OCI-LY7 (cell line): ENCODE measurements at places on chromosomes 3 and 15. TPM values are rescaled to one million over a fixed set of nuclear protein-coding genes. Genes with fewer than 3 reads are reported as not detected.

GRCh38 chr3:113232342-113232741, 21.0 kb downstream of the BOC start:
- DNase-seq: no peak

DNA sequence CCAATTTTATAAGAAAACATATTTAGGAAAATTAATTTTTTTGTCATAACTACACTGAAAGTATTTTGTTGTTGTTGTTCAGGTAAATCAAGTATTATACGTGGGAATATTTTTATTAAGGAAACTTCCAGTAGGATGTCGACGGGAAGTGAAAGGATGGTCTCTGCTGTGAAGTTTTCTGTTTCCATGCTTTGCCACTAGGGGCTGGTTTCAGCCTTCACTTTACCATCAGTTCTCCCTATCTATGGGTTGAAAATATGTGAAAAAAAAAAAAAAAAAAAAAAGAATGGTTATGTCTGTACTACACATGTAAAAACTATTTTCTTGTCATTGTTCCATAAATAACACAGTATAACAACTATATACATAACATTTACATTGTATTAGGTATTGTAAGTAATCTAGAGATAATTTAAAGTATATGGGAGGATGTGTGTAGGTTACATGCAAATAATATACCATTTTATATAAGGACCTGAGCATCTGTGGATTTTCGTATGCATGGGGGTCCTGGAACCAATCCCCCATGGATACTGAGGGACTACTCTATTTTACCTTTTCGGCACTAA, 136.7 kb downstream of the SMAD6 start:
- peak; percentile 56 for DNase-seq

DNA sequence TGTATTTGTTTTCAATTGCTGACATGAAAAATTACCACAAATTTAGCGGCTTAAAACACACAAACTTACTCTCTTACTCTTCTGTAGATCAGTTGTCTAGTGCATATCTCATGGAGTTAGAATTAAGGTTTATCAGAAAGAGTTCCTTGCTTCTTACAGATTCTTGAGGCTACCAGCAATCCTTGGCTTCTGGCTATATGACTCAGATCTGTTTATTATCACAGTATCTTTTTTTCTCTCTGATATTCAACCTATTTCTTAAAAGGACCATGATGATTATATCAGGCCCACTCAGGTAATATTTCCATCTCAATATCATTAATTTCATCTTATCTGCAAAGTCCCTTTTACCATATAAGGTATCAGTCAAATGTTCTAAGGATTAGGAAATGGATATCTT, 263.5 kb upstream of the BCHE start:
- DNase-seq: no peak

DNA sequence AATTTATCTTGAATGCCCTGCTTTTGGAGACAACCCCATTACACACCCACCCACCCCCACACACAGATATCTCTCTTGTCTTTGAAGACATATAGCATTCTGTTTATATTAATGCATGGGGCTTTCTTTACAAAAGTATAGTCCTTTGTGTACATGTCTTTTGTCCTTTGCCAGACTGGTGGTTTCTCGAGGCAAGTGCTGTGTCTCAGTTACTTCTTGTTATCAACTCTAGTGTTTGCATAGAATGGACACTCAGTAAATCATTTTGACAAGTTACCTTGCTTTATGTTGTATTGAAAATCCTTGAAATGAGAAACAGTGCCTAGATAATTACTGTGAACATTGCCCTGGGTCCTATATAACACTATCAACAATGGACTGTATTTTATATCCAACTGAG, 33.9 kb downstream of the KBTBD8 start:
- DNase-seq: no peak

DNA sequence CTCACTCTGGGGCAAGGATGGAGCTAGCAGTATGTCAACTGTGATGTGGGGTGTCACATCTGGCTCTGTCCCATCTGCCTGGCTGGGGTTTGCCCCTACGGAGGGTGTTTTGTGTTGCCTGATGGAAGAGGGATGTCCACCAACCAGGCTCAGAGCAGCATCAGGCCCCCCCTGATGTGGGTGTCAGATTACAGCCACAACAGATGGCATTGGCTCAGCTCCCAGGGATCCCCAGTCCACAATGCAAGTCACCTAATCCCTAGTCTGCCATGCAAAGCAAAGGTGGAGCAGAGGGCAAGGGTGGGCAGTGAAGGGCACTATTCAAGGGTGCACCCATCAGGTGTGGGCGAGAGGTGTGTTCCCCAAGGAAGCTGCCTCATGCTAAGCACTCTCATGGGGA, 48.9 kb upstream of the AMOTL2 start:
- DNase-seq: no peak

GRCh38 chr3:132593241-132593946, 3.7 kb upstream of the ACKR4 start:
- no peak for DNase-seq

GRCh38 chr15:41476416-41477048, 17.1 kb upstream of the ITPKA start:
- DNase-seq: no peak

DNA sequence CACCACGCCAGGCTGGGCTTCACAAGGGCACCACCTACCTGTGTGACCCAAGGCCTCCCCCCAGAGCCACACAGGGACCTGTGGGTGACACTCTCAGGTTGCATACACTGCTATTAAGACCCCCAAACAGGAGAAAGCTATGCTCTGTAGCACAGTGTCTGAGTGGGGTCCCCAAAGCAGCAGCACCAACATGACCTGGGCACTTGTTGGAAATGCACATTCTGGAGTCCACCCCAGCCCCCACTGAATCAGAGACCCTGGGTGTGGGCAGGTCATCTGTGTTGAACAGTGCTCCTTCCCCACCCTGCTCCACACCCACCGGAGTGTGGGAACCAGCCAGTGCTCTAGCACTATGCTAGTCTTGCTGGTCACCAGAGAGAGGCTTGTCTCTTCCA, 76.1 kb downstream of the ADAMTS17 start:
- no peak for DNase-seq

DNA sequence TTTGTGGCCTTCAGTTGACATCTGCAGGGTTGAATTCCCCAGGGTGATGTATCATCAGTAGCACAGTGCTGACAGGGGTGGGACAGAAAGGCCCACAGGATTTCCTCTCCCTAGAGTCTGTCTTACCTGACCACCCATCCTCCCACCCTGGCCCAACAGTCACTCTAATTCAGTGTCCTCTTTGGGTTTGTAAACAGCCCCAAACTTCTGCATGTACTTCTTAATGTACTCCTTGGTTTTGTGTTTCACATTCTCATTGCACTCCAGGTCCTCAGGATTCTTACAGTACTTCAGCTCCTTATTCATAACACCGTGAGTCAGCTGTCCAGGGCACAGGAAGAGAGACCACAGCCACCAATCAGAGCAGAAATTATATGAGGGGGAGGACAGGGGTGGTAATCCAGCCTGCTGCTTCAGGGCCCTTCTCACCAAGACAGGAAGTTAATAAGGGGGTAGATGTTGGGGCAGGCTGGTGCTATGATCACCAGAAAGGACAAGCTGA, 37.5 kb downstream of the NBEAL2 start:
- DNase-seq: peak; percentile 83

FBXO40 gene
- not detected in 2 replicates for total RNA-seq
